ENCODE measurements at places on chromosomes 7 and 10.

GRCh38 chr10:117463545-117463920, 79.0 kb upstream of the EMX2 start:
- H3K27ac ChIP-seq = no peak overlapping the region
- H3K36me3 ChIP-seq = no peaks in the 10 kb centered on the region
- no peaks in the 10 kb centered on the region for H3K27me3 ChIP-seq
- no peak overlapping the region for H3K4me3 ChIP-seq

DNA sequence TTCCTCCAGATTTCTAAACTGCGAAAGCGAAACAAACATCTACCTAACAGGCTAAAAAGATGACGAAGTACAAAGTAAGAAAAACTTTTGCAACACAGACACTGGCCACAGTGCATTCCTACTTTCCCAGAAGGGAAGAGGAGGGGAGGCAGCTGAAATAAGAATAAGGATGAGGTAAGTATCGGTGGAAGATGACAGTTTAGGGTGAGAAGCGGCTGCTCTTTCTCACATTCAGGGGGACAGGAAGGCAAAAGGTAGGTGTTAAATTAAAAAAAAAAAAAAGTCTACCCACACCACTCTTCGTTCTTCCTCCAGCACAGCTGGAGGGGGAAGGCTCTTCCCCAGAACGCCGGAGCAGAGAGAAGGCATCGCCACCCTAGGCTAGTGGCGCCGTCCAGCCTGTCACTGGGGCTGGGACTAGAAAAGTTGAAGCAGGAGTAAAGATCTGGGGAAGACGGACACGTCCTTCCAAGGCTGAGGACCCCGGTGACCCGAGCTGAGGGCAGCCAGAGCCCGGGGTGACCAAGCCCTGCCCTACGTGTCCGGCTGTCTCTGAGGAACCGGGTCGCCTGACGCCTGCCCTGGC, 846 bp downstream of the DNAJC1 start:
- H3K4me1 ChIP-seq = peaks cover 7% of the 10 kb centered on the region
- DNase-seq = peak; percentile 76
- H3K36me3 ChIP-seq = no peaks in the 10 kb centered on the region
- peak overlapping the region; percentile 93 for H3K27ac ChIP-seq

DNA sequence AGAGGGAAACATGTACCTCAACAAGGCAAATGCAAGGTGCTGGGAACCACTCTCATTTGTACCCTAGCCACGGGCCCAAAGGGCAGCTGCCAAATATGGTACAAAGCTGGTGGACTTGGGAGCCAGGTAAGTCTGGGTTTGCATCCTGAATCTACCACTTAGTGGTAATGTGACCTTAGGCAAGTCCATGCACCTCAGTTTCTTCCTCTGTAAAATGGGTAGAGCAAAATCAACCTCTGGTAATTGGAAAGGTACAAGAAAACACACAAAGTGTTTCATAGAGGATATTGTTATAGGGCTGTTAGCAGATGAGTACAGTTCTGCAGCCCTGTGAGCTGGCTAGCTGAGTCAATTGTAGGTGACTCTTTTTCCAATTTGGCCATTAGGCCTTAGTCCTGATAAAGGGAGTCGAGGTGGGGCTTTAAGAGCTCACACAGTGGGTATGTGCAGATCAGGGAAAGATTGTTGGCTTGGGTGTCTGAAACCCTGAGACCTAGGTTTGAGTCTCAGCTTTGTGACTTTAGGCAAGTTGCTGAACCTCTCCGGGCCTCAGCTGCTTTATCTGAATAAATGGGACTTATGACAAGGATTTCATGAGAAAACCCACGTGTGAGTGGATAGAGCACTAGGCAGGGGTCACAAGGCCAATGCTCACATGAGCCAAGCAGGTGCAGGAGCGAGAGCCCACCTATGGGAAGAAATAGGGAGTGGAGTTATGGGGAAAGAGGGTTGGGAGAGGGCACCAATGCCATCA, 121.3 kb upstream of the GDF10 start:
- H3K4me3 ChIP-seq = no peak overlapping the region
- H3K27ac ChIP-seq = no peak overlapping the region
- H3K36me3 ChIP-seq = no peaks in the 10 kb centered on the region
- DNase-seq = no peak

- no peak for DNase-seq
- H3K27ac ChIP-seq = no peak overlapping the region
- H3K36me3 ChIP-seq = no peaks in the 10 kb centered on the region
- no peaks in the 10 kb centered on the region for H3K4me1 ChIP-seq
These were observed 168.0 kb downstream of the SNX10 start for GRCh38 chr7:26459540-26460193.

GRCh38 chr10:42992156-42992956, 84.5 kb upstream of the RET start:
- H3K27me3 ChIP-seq = no peaks in the 10 kb centered on the region
- no peak for DNase-seq
- no peaks in the 10 kb centered on the region for H3K36me3 ChIP-seq
- no peak overlapping the region for H3K4me3 ChIP-seq
- no peaks in the 10 kb centered on the region for H3K4me1 ChIP-seq

DNA sequence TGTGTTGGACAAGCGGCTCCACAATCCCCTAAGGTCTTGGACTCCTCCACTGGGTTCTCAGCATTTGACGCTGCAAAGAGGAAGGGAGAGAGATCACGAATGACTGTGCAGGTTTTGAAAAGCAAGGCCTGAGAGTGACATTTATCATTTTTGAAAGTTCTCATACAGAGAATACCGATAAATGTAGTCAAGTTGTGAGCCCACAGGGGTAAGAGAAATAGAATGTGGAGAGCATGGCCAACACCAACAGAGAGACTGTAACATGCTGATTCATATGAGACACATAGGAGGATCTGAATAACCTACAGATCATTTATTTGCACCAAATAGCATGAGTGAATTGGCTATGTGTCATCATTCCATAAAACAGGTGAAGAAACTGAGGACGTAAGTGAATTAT, 230.5 kb upstream of the MBL2 start:
- no peaks in the 10 kb centered on the region for H3K27me3 ChIP-seq
- no peak overlapping the region for H3K27ac ChIP-seq
- no peak for DNase-seq
- no peaks in the 10 kb centered on the region for H3K4me1 ChIP-seq

DNA sequence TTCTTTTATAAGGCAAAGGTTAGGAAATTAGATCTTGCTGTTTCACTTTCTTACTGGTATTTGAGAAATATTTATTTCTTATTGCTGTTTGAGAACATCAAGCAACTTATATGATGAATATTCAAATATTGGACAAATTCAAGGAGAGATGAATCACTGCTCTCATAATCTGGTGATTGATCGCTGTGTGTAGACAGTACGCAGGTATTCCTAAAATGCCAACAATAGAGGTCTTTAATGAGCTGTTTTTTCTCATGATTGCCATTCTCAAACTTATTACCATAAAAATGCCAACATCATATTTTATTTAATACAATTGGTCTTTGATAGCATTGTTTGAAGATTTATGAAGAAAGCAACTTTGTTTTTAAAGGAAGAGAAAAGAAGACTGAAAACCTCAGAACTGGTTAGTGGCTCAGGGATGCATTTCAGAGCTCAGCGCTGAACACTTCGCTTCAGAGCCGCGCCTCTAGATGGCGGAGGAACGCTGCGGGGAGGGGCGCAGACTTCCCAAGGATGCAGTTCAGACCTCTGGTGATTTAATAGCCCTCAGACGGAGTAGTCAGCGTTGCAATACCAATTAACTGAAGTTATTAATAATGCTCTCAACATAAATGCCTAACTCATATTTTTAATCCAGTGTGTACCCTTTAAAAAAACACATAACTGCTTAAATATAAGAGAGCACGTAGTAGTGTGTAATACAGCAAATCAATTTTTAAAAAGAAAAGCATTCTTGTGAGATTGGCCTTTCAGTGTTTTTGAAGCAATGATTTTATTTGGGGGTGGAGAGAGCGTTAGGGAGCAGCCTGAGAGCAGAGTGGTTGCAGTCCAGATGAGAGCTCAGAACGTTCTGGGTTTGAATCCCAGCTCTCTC, 38.5 kb upstream of the STEAP4 start:
- H3K4me1 ChIP-seq = no peaks in the 10 kb centered on the region
- H3K27me3 ChIP-seq = no peaks in the 10 kb centered on the region
- H3K4me3 ChIP-seq = no peak overlapping the region
- no peaks in the 10 kb centered on the region for H3K36me3 ChIP-seq
- DNase-seq = peak; percentile 72

DNA sequence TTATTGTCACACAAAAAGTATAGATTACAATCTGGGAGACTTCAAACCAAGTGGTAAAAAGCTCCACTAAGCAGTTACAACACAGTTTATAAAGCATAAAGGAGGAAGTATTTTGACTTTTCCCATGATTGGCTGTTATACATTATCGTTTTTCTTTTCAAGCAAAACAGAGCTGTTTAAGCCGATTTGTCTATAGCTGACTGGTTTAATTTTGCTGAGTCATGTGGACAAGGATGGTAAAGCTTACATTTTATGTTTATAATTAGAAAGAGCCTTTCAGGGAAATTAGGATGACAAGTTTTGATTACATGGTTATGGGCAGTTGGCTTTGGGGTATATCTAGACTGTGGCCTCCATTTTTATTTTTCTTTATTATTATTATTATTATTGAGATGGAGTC, 152.5 kb upstream of the STK17A start:
- H3K27ac ChIP-seq = no peak overlapping the region
- H3K4me3 ChIP-seq = no peak overlapping the region
- DNase-seq = no peak
- no peaks in the 10 kb centered on the region for H3K36me3 ChIP-seq
- no peaks in the 10 kb centered on the region for H3K4me1 ChIP-seq

DNA sequence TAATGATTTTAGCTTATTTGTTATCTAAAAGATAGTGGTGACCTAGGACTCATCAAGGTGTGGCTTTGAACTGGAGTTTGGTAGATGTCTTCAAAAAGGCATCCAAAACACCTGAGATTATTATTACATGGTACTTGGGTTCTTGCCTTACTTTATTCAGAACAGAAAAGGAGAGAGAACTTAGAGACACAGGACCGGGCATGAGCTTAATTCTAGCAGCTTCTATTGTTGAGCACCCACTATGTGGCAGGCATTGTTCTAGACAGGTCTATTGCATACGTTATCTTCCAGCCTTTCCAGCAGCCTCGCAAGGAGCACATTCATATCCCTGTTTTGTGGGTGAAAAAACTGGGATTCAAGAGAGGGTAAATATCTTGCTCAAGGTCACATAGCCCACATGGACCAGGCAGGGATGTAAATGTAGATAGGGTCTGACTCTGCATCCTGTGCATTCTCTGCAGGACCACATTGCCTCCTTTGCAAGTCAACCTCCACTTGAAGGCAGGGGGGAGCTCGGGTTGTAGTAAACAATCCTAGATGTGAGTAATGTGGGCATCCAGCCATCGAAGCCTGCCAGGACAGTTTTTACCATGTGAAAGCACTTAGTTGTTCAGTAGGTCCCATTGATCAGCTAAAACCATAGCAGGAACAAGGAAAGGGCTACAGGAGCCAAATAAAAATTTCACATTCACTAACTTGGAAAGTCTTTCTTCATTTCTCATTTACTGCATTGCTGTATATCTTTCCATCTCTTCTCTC, 551.4 kb downstream of the LRMDA start:
- no peaks in the 10 kb centered on the region for H3K27me3 ChIP-seq
- H3K4me3 ChIP-seq = no peak overlapping the region
- no peaks in the 10 kb centered on the region for H3K4me1 ChIP-seq
- H3K36me3 ChIP-seq = no peaks in the 10 kb centered on the region

- no peak overlapping the region for H3K4me3 ChIP-seq
- H3K27ac ChIP-seq = peak overlapping the region; percentile 70
- no peaks in the 10 kb centered on the region for H3K27me3 ChIP-seq
- H3K36me3 ChIP-seq = no peaks in the 10 kb centered on the region
- peaks cover 33% of the 10 kb centered on the region for H3K4me1 ChIP-seq
These were observed 46.5 kb downstream of the MCU start for GRCh38 chr10:72738486-72738885.

GRCh38 chr10:31697271-31698180, 231.1 kb downstream of the ARHGAP12 start:
- no peaks in the 10 kb centered on the region for H3K36me3 ChIP-seq
- H3K4me1 ChIP-seq = no peaks in the 10 kb centered on the region
- H3K4me3 ChIP-seq = no peak overlapping the region
- no peaks in the 10 kb centered on the region for H3K27me3 ChIP-seq

DNA sequence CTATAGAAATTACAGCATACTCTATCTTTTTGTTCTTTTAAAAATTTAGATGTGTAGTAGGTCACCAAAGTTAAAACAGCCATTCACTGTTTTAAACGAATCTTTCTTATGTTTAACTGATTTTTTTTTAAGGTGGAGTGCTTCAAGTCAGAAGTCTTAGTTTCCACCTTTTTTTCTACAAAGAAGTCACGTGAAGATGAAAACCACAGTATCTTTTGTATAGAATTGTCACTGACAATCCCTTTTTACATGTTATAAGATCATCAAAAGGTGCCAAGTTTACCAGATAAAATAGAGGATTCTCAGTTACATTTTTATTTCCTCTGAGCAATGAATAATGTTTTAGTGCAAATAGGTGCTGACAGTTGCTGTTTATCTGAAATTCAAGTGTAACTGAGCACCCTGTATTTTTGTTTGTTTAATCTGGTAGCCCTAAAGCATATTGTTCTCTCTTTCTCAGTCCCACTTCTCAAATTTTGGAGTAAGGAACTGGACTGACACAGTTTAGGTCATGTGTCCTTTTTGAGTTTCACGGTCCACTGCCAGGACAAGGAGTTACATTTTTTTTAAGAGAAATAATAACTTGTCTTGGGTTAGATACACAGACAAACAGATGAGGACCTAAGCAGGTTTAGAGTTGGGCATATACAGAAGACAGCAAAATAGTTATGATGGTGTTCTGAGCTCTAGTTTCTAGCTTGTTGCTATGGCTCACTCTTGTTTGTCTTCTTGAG, 233.2 kb upstream of the MBL2 start:
- DNase-seq = no peak
- H3K4me1 ChIP-seq = no peaks in the 10 kb centered on the region
- H3K36me3 ChIP-seq = no peaks in the 10 kb centered on the region
- no peaks in the 10 kb centered on the region for H3K27me3 ChIP-seq

DNA sequence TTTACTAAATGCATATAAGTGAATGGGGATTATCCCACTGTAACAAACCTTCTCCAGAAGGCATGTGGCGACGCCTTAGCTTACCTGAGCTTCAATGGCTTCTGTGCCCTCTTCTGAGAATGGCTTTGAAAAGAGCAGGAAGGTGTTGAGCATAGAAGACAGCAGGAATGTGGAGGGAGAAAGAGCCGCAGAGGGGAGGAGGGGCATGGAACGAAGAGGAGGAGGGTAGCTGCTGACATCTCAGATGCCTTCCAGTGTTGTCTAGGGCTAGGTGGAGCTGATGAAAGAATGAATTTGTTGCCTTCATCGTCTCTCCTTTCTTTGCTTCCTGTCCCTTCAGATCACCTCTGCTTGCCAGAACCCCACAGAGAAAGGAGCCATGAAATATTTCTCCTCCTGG, 86.2 kb downstream of the ITIH5 start:
- H3K27me3 ChIP-seq = no peaks in the 10 kb centered on the region
- H3K4me1 ChIP-seq = no peaks in the 10 kb centered on the region
- DNase-seq = no peak
- no peak overlapping the region for H3K4me3 ChIP-seq
- H3K27ac ChIP-seq = no peak overlapping the region
- H3K36me3 ChIP-seq = no peaks in the 10 kb centered on the region

- no peak overlapping the region for H3K4me3 ChIP-seq
- H3K27ac ChIP-seq = no peak overlapping the region
These were observed 483.0 kb downstream of the MAGI2 start for GRCh38 chr7:78970440-78970916.

- no peak overlapping the region for H3K27ac ChIP-seq
- no peak for DNase-seq
- H3K4me3 ChIP-seq = no peak overlapping the region
- peaks cover 39% of the 10 kb centered on the region for H3K4me1 ChIP-seq
- H3K27me3 ChIP-seq = no peaks in the 10 kb centered on the region
These were observed 28.5 kb downstream of the CELF2 start for GRCh38 chr10:11045995-11046775.
